NCI-H345 (cell line): ENCODE measurements at places on chromosomes 12 and 14.
A peak's percentile ranks its signal among the peaks of the same experiment; 100 is the strongest.

DNA sequence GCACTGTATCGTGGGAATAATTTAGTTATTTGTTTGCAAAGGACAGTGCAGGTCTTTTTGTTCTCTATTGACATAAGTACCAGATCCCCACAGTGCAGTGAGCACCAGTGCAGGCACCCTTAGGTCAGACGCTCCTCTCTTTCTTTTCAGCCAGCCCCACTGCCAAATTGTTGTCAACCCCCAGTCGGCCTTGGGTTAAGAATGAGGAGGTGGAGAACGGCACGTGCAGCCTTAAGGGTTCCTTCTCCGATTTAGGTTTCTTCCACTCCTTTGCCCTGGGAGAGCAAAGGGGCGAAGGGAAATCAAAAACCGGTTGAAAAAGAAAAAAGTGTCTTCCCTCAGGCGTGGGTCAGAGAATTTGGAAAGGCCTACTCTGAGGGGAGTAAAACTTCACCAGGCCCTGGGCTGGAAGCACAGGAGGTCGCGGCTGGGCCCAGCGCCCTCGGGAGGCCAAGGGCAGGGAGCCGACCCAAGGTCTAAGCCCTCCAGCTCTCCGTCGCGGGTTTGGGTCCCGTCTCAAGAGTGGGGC, 4.3 kb downstream of the PAX9 start:
- peak; percentile 77 for DNase-seq

DNA sequence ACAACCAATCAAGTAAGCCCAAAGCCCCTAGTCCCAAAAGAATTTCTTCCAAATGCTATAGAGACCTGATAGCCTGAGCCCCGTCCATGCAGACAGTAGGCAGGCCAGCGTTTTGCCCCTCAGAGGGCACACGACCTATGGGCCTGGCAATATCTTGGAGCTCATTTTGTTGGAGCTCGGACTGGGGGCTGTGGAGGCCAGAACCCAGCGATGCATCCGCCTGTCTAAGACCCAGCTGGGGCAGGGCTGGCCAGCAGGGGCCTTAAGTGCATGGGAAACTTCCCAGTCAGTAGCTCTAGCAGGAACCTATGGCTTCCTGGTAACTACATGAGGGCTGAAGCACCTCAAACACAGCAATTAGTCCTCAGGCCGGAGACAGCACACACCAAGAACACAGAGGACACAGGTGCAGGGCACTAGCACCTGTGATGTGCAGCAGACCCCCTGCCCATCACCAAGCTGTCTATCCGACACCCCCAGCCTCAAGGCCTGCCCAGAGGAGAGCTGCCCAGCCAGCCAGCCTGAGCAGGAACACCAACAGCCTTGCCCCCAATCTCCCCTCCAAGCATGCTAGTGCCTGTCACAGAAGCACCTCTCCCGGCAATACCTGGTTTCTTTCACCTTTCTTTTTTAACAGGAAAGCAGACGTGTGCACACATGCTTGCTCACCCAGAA, 50.8 kb downstream of the ARL6IP4 start:
- no peak for DNase-seq

GRCh38 chr14:54782751-54783659, 119.6 kb downstream of the GCH1 start:
- DNase-seq: no peak

- no peak for DNase-seq
Measured at GRCh38 chr12:9604287-9604686, 3.4 kb downstream of the KLRB1 start.

- DNase-seq: no peak
Measured at GRCh38 chr12:31970199-31970598, 11.0 kb downstream of the RESF1 start.

- peak; percentile 15 for DNase-seq
Measured at GRCh38 chr12:105705765-105706164, 375.3 kb downstream of the C12orf75 start.

DNA sequence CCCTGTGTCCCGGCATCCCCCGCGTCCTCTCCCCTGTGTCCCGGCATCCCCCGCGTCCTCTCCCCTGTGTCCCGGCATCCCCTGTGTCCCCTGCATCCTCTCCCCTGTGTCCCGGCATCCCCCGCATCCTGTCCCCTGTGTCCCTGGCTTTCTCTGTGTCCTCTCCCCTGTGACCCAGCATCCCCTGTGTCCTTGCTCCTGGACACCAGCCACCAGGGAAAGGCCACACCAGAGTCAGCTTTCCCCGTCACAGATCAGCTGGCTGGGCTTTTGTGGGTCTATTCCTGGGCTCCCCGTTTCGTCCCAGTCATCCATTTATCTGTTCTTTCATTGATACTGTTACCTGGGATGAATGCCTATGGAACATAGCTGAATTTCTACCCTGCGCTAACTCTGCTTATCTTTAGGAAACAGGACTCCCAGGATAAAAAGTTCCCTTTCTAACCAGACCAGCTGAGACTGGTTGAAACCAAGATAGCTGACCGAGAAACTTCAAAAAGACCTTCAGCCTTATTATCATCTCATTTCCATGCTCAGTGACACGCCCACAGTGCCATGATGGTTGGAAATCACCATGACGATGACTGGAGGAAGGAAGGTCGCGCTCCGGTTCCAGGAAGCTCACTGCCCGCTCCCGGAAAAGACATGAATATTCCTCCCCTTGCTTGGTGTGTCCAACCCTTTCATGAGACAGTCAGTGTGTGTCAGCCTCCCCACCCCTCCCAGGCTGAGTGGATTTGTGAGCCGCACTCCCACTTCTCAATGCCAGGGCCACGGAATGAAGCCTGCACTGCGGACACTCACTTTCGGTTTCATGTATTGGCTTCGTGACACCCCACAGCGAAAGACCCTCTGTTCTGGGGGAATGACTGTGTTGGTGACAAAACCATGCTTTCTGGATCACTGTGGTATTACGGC, 276.4 kb upstream of the SFSWAP start:
- DNase-seq: no peak

- no peak for DNase-seq
Measured at GRCh38 chr12:3086211-3086610, 9.0 kb downstream of the TSPAN9 start.

DNA sequence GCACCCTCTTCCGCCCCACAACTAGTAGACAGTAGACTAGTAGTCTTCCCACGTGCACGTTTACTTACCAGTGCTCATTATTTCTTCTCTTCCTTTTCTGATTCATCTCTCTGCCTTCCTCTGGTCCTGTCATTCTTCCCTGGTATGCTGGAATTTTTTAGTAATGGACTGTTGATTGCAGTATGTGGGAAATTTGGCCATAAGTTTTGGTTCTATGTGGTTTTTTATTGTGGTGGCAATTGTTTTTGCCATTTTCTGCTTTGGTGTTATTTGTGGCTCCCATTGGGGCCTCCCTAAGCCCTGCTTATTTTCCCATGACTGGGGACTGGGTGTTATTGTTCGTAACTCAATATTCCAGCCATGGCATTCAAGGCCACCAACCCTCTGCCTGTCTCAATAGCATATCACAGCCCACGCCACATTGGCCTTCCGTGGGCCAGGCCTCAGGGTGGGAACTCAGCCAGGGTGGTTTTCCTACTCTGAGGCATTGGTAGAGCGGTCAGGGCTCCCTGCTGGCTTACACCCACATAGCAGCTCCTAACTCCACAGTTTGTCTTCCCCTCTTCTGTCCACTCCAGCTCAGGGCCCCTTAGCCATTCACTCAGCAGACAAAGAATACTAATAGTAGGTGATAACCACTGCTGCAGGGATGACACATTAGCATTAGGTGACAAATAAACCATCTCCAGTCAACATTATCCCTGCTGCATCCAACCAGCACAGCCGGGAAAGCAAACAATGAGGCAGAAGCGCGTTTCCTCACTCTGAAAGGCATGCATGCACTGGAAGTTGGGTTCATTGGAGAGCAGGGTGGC, 321.5 kb downstream of the CACNA1C start:
- no peak for DNase-seq

DNA sequence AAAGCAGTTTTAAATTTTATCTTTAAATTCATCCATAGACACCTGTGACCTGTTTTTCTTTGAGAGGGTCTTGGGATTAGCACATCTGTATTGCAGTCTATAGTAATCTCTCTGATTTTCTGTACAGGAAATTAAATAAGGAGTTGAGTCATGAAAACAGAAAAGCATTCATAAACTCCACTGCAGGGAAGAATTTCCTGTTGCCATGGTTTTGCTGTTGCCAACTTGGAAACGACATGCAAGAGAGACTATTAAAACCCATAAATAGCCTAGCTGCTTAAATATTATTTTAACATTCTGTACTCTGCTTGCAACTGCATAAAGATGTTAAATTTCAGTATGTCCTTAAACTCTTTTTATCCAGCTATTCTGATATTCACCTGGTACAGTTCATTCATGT, 281.0 kb upstream of the RGS6 start:
- no peak for DNase-seq

DNA sequence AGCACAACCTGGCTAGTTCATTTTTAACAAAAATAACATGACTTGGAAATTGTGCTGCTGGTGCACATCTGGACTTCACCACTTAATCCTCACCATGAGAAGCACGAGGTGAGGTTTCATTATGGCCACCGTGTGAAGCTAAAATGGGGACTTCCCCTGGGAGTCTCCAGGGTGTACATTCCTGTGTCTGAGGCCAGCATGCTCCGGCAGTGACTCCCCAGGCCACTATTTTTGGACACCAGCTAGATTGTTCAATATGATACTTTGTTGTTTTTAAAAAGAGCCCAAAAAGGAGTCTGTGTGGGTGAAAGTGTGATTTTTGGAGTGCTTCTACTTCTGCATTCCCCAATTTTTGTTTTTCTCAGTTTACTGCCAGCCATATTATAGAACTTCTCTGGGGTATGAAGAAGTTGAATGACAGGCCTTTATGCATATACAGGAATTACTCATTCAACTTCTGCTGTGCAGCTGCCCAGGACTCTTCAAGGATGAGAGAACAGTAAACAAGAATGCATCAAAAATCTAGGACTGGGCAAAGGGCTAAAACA, 16.9 kb upstream of the AICDA start:
- DNase-seq: no peak

DNA sequence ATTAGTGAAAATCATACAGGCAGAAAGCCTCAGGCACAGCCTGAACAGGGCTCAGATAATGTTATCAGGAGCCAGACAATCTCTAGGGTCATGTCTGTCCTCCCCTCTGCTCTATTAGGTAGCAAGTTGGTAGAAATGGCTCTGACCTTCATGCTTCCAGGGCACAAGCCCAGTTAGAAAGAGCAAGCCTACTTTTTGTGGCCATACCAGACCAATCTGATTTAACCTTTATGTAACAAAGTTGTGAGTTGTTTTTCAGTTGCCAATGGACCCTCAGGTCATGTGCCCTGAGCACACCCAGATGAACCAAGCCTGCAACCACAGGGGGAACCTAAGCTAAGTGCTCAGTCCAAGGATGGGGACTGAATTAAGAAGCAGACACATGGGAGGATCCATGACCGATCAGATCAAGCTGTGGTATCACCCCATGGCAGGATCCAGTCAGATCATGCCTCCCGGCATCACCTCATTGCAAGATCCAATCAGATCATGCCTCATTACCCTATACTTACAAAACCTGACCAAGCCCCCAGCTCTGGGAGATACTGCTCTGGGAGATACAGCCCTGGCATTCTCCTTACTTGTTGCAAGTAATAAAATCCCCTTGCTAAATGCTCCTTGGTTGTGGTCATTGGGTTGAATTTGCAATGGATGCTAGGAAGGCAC, 18.8 kb upstream of the HIGD1C start:
- no peak for DNase-seq

GRCh38 chr14:84225268-84225667, 1304.7 kb upstream of the FLRT2 start:
- no peak for DNase-seq

DNA sequence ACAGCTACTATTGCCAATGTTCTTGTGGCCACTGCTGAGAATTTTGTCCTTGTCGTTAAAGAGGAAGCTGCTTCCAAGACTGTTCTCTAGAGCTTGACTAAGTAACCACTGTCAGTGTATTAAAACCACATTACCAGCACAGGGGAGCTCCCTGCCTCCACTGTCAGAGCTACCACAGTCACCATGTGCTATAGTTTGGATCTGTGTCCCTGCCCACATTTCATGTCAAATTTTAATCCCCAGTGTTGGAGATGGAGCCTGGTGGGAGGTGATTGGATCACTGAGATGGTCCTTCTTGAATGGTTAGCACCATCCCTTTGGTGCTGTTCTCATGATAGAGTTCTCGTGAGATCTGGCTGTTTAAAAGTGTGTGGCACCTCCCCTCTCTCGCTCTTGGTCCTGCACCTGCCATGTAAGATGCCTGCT, 23.2 kb upstream of the RAP1B start:
- no peak for DNase-seq

GRCh38 chr12:96989916-96990315, 82.9 kb downstream of the NEDD1 start:
- peak; percentile 85 for DNase-seq

- no peak for DNase-seq
Measured at GRCh38 chr14:56814519-56814959, 4.3 kb upstream of the OTX2 start.

DNA sequence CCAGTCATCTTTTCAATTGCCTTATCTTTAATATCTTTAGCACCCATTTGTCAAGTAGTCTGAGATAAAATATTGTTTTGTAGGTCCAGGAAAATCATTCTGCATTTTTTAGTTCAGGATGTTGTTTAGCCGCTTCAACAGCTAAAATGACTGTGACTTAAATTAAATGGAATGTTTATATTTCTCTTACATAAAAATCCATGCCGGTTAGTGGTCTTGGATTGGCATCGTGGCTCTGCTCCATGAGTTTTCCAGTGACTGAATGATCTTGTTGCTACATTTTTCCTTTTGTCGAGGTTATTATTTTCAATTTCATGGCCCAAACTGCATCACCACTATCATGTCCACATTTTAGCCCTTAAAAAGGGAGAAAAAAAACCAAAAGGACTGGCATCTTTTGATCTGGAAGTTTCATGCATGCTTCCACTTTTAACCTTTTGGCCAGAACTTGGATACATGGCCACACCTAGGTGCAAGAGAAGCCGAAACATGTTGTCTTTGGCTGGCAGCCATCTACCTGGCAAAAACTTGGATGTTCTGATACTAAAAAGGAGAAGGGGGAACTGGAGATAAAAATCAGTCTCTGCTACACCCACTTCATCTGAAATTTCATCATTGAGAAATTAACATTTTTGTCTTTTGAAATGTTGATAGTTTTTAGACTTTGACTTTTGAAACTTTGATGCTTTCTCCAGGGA, 142.4 kb downstream of the OTOGL start:
- DNase-seq: no peak
